Sciatic nerve (tissue), 2 donors: ENCODE measurements at places on chromosomes 4 and X. TPM values are rescaled to one million over a fixed set of nuclear protein-coding genes. Genes with fewer than 3 reads are reported as not detected.

The SOX3 gene
- total RNA-seq: not detected

The RHOXF2 gene
- total RNA-seq: not detected

The USP17L26 gene
- total RNA-seq: not detected

The TEX11 gene
- total RNA-seq: not detected

The CXCL5 gene
- 3.3 TPM for total RNA-seq

DNA sequence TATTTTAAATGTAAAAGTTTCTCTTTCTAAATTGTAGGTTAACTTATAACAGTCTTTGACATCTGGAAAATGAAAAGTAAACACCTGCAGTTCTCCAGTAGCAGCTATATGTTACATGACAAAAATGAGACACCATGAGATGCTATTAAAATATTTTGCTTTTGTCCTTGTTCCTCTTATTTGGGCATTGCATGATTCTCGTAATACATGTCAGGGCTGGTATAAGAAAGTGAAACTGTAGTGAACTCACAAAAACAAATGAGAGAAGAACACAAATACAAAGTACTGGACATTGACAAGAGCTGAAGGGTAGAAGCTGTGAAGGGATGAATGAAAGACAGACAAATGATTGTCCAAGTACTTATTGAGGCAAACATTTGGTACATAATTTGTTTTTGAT, 9.0 kb downstream of the GK2 start:
- DNase-seq: no peak

DNA sequence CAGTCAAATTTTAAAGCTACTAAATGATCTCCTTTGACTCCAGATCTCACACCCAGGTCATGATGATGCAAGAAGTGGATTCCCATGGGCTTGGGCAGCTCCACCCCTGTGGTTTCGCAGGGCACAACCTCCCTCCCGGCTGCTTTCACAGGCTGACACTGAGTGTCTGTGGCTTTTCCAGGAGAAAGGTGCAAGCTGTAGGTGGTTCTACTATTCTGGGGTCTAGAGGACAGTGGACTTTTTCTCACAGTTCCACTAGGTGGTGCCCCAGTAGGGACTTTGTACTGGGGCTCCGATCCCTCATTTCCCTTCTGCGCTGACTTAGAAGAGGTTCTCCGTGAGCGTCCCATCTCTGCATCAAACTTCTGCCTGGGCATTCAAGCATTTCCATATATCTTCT, 845.2 kb downstream of the PCDH18 start:
- no peak for DNase-seq

GRCh38 chr4:152590179-152591031, 54.5 kb upstream of the FBXW7 start:
- DNase-seq: no peak

DNA sequence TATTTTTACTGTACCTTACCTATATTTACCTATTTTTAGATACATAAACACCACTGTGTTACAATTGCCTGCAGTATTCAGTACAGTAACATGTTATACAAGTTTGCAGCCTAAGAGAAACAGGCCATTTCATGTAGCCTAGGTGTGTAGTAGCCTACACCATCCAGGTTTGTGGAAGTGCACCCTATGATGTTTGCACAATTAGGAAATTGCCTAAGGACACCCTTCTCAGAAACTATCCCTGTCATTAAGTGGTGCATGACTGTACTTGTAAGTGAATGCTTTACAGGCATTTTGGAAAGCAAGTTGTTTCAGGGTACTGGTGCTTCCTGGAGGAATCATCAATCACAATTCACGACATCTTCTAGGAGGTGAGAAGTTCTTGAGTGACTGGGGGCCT, 991.8 kb upstream of the SLIT2 start:
- DNase-seq: no peak

GRCh38 chr4:34893382-34893781, 1350.9 kb downstream of the ARAP2 start:
- no peak for DNase-seq

- no peak for DNase-seq
These were observed 1.2 kb downstream of the CTSO start for GRCh38 chr4:155952501-155952901.

GRCh38 chr4:78796526-78796925, 20.4 kb downstream of the BMP2K start:
- DNase-seq: no peak

- no peak for DNase-seq
These were observed 120.8 kb downstream of the EGF start for GRCh38 chr4:110033355-110034025.

DNA sequence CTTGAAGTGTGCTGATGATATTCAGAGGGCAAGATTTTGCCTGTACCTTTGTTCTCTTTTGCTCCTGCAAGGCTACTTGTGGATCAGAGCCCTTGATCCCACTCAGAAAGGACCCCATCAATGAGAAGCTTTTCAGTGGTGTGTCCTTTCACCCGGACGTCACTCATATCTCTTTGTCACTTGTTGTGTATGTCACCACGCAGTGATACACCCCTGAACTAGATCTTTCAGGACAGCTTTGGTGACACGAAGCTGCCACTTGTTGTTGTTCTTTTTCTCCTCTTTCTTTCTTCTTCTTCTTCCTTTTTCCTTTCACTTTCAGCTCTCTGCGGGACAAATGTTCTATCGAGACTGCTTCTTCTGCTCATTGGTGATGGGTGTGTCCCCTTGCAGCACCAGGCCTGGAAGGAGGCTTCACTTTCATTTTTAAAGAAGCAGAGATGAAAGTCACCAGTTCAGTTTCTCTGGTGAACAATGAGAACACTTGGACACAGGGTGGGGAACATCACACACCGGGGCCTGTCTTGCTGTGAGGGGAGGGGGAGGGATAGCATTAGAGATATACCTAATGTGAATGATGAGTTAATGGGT, 83.6 kb downstream of the NBDY start:
- DNase-seq: no peak

DNA sequence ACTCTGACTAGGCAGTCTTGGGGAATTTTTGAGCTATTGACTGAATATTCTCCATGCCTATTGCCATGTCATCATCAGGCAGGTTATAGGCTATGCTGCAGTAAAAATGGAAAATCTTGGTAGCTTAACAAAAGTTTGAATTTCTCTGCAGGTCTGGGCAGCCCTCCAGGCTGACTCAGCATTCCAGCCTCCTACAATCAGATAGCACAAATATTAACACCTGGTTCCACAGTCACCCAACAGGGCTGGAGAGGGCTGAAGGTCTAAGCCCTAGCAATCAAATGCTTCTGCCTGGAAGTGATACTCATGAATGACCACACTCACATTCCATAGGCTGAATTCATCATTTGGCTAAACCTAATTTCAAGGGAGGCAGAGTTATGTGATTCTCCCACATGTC, 9.6 kb upstream of the PPP3CA start:
- no peak for DNase-seq

DNA sequence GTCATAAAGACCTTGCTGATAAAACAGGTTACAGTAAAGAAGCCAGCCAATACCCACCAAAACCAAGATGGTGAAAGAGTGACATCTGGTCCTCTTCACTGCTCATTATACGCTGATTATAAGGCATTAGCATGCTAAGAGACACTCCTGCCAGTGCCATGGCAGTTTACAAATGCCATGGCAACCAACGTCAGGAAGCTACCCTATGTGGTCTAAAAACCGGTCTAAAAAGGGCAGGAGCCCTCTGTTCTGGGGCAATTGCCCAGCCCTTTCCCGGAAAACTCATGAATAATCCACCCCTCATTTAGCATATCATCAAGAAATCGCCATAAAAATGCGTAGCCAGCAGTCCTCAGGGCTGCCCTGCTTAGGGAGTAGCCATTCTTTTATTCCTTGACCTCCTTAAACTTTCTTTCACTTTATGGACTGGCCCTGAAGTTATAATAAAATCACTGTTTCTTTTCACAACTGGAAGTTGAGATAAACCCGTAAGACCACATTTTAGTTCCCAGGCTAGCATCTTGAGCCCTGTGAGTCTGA, 260.5 kb upstream of the FAT1 start:
- DNase-seq: no peak

GRCh38 chr4:144903953-144904711, 193.9 kb downstream of the ANAPC10 start:
- DNase-seq: no peak

DNA sequence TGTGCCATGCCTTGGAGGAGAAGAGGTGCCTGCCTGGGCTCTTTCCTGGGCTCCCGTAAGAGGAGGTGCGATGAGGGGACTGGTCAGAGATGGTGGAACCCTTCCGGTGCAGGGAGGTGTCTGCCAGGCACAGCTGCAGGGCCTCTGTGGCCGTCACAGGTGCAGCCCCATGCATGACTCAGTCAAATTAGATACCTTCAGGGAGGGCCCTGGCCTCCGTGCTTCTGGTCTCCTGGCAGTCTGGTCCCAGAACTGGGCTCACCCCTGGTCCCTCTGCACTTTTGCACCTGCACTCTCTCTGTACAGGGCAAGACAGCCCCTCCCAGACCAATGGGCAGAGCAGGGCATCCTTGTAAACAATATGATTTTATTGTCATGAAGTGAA, 49.9 kb upstream of the LRPAP1 start:
- peak; percentile 27 for DNase-seq

DNA sequence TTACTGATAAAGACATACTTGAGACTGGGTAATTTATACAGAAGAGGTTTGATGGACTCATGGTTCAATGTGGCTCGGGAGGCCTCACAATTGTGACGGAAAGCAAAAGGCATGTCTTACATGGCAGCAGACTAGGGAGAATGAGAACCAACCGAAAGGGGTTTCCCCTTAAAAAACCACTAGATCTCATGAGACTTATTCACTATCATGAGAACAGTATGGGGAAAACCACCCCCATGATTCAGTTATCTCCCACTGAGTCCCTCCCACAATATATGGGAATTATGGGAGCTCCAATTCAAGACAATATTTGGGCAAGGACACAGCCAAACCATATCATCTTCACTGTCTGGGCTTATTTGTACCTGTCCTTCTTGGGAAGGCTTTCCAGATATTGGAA, 22.8 kb upstream of the MUC7 start:
- DNase-seq: no peak

GRCh38 chrX:11261260-11261659, 32.0 kb upstream of the AMELX start:
- no peak for DNase-seq

DNA sequence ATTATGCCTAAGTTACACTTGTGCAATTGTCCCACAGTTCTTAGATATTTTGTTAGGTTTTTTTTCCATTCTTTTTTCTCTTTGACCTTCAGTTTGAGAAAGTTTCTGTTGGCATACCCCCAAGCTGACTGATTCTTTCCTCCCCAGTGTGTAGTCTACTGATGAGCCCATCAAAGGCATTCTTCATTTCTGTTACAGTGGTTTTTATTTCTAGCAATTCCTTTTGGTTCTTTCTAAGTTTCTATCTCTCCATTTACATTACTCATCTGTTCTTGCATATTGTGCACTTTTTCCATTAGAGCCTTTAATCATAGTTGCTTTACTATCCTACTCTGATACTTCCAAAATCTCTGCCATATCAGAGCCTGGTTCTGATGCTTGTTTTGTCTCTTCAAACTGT, 31.9 kb downstream of the CASP6 start:
- DNase-seq: no peak

DNA sequence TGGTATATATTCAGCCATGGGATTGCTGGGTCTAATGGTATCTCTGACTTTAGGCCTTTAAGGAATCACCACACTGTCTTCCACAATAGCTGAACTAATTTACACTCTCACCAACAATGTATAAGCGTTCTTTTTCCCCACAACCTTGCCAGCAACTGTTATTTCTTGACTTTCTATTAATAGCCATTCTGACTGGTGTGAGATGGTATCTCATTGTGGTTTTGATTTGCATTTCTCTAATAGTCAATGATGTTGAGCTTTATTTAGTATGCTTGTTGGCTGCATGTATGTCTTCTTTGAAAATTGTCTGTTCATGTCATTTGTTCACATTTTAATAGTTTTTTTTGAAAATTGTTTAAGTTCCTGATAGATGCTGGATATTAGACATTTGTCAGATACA, 235.2 kb downstream of the HEPH start:
- no peak for DNase-seq

- DNase-seq: no peak
These were observed 12.2 kb downstream of the SMPX start for GRCh38 chrX:21745756-21746155.

DNA sequence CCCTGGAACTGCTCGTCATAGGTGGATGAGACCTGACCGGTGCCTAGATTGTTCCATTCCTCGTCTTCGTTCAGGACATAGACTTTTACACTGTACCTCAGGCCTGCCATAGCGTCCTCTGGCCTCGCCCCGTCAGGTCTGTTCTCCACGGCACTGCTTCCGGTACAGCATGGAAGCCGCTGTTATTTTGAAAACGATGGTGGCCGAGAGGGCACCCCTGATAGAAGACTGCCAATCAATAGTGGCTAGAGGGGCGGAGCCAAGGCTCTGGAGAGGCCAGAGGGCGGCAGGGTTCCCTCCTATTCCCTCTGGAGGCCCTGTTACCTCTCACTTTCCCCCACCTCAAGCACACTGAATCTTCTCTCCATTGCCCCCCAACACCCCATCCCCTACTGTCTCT, at the start of gene PPP4R3C:
PPP4R3C (minus strand) TSS at position 155 of the 400 bp plus-strand sequence; CDS start at position 110, 45 bp downstream.
- no peak for DNase-seq
